BJ (cell line): ENCODE measurements at places on chromosomes 1 and 21.

GRCh38 chr1:197914510-197914909 lies 2.7 kb upstream of the LHX9 start:
- no peak for DNase-seq

DNA sequence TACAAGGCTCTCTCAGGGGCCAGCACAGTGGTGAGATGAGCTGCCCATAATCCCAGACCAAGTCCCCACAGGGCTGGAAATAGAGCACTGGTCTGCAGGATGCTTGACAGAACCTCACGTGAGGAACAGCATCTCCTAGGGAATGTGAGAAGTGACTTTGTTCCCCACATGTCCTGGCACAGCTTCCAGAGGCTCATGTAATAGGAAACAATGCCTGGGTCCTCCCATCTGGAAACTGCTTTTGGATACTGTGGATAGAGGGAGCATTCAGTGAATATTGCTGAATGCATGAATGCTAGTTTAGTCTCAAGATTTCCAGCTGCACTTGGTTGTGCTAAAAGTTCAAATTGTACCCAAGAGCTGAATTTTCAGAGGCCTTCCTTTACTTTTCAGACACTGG lies 146.2 kb downstream of the TNR start:
- no peak for DNase-seq

DNA sequence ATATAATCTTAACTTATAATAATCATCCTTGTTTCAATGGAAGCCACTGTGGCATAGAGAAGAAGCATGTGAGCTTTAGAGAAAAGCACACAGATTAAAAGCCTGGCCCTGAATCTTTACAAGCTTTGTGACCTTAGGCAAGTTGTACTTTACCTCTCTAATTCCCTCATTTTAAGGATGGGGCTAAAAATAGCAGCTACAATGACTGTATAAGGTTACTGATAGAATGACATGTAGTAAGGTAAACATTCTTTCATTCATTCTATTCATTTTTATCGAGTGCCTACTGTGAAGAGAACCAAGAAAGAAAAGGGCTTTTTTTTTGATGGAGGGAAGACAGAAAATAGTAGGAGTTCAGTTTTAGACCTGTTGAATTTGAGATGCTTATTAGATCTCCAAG lies 25.6 kb downstream of the CDKN2C start:
- no peak for DNase-seq

DNA sequence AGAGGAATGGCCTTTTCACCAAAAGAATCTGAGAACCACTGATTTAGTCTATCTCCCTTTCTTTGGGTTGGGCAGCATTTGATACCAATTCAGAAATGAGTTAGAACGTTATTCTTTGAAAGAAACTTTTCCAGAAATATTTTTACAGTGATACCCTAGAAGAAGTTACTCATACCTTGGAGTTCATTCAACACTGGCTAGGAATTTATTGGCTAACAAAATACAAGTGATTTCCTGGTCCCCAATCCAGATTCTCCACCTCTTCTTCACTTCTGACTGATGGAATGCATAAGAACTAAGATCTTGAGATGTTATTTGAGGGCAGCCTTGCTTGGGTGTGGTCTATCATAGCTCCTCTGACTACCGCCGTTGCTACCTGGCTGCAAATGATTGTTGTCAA lies 9.4 kb downstream of the C1orf162 start:
- DNase-seq = no peak

GRCh38 chr1:30745834-30746208 lies 11.8 kb downstream of the LAPTM5 start:
- DNase-seq = no peak

GRCh38 chr1:1599030-1599934 lies 653 bp downstream of the FNDC10 start:
- no peak for DNase-seq

- DNase-seq = no peak
Observed at GRCh38 chr1:64093941-64094340, 109.5 kb upstream of the UBE2U start.

GRCh38 chr1:109025694-109026093 lies 16.2 kb downstream of the WDR47 start:
- no peak for DNase-seq

DNA sequence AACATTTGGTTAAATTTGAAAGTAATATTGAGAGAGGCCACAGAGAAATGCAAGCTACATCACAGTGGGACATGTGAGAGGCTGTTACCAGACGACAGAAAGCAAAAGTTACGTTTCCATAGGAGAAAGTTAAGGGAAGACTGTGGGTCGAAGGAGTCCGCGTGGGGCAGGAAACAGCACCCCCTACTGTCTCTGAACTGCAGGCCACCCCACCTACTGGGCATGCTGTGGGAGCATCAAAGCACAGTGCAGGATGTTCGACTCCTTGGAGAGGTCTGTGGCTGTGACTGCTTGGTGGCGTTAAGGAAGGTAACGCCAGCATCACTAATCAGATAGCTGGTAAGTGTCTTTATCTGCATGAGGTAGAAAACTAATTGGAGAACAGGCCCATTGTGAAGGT lies 123.9 kb downstream of the PTBP2 start:
- no peak for DNase-seq
